Ascending aorta (tissue), 2 donors: ENCODE measurements at places on chromosomes 12 and 14.

GRCh38 chr12:79194595-79194994 lies 330.0 kb downstream of the SYT1 start:
- no peak overlapping the region for H3K27ac ChIP-seq
- no peak for DNase-seq
- H3K4me3 ChIP-seq, result no peak overlapping the region
- H3K4me1 ChIP-seq, result no peaks in the 10 kb centered on the region
- H3K36me3 ChIP-seq, result no peaks in the 10 kb centered on the region
- no peaks in the 10 kb centered on the region for H3K27me3 ChIP-seq

- peaks cover 23% of the 10 kb centered on the region for H3K4me1 ChIP-seq
- peaks cover 67% of the 10 kb centered on the region for H3K36me3 ChIP-seq
- H3K4me3 ChIP-seq, result no peak overlapping the region
- DNase-seq, result peak; percentile 62
These were observed 28.0 kb downstream of the VPS37B start for GRCh38 chr12:122867691-122868461.

GRCh38 chr12:51374361-51374760 lies 16.8 kb downstream of the GALNT6 start:
- H3K36me3 ChIP-seq, result no peaks in the 10 kb centered on the region
- H3K27me3 ChIP-seq, result no peaks in the 10 kb centered on the region
- no peak overlapping the region for H3K27ac ChIP-seq
- H3K4me3 ChIP-seq, result no peak overlapping the region
- no peaks in the 10 kb centered on the region for H3K4me1 ChIP-seq

DNA sequence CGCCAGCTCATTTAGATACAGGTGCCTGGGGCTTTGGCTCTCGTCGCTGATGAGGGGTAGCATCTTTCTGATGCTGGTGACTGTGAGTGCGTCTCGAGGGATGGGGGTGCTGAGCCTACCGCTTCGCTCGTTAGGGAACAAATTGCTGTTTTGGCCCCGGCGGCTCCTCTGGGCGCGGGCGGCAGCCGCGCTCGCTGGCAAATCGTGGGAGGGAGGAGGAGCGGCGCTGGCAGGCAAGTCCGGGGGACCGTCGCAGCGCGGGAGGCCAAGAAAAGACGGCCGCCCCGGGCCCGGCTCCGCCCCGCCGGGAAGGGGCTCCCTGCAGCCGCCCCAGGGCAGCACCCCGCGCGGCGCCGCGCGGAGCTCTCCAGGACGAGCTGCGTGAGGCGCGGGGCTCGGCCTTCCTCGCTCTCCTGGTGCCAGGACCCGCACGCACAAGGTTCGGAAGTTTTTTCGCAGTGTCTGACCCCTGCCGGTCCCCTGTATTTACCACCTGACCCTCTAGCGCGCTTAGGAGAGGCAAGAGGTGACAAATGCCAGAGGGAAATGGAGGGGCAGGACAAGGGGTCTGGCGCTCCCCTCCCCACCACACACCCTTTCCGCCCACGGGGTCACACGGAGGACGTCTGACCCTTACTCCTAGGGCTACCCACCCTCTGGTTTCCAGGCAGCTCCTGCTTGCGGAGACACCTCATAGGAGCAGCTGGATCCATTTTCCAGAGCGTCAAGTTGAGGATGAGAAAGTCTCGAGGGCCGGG lies 899 bp upstream of the KCNH3 start:
- H3K36me3 ChIP-seq, result no peaks in the 10 kb centered on the region
- peak overlapping the region; percentile 72 for H3K4me3 ChIP-seq
- H3K27me3 ChIP-seq, result peaks cover 5% of the 10 kb centered on the region
- H3K4me1 ChIP-seq, result no peaks in the 10 kb centered on the region
- no peak for DNase-seq

DNA sequence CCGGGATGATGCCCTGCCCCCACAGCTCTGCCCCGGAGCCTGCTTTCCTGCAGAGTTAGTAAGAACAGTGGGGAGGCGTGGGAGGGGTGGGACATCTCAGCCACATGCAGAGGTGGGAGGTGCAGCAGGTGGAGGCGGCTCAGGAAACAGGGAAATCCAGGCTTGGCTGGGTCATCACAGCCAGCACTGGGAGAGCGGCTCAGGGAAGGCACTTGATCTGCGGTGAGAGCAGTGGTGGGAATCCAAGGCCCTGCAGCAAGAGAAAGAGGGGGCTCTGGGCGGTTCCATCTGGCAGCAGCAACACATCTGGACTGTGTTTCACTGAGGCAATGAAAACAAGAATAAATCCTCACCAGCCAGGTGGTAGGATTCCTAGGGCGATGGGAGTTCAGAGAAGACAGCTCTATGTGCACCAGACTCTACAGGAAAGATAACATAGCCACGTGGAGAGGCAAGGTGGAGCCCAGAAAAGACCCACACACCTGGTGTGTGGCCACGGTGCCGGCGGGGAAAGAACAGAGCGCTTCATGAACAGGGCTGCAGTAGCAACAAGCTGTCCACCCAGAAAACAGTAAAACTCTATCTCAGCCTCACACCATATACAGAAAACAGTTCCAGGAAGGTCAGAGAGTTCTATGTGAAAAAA lies 57.6 kb downstream of the CCDC85C start:
- DNase-seq, result no peak
- no peaks in the 10 kb centered on the region for H3K36me3 ChIP-seq
- H3K27me3 ChIP-seq, result no peaks in the 10 kb centered on the region
- no peak overlapping the region for H3K4me3 ChIP-seq
- no peaks in the 10 kb centered on the region for H3K4me1 ChIP-seq

DNA sequence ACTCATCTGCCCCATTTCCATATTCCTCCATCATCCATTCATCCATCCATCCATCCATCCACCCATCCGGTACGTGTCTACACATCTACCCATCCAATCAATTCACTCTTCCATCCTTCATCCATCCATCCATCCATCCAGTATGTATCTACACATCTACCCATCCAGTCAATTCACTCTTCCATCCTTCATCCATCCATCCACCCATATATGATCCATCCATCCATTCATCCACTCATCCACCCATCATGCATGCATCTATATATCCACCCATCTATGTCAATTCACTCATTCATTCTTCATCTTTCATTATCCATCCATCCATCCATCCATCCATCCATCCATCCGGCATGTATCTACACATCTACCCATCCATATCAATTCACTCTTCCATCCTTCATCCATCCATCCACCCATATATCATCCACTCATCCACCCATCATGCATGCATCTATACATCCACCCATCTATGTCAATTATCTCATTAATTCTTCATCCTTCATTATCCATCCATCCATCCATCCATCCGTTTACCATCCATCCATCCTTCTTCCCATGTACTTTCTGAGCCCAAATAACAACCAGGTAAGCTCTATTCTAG lies 108.6 kb upstream of the NOS1 start:
- H3K4me3 ChIP-seq, result no peak overlapping the region
- no peaks in the 10 kb centered on the region for H3K36me3 ChIP-seq
- no peak for DNase-seq
- H3K27ac ChIP-seq, result no peak overlapping the region

DNA sequence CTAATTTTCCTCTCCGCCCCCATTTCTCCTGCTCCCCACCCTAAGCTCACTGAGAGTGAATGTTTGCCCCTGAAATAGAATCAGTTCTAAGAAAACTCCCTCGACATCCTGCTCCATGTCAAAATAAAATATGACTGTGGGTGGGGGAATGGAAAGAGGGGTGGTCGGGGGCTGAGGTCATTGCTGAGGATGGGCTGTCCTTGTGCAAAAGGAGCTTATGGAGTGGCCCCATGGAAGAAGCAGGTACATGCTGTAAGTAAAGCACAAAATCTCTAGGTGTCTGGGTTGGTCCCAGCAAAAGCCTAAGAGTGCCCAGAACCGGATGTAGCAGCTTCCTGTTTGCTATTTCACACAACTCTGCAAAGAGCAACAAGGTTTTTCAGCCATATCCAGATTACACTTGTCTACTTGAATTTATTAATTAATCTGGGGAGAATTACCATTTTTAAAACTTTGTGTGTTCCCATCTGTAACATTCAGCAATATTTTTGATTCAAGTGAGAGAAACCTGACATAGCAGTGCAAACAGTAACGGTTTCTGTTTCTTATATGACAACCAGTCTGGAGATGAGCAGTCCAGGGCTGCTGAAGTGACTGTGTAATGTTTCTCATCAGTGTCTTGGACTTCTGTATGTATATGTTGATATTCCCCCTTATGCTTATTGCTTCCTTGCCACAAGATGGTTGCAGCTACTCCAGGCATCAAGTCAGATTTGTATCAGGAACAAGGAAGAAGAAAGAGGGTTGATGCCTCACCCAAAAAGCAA lies 40.4 kb upstream of the GZMB start:
- no peaks in the 10 kb centered on the region for H3K4me1 ChIP-seq
- no peaks in the 10 kb centered on the region for H3K36me3 ChIP-seq
- no peaks in the 10 kb centered on the region for H3K27me3 ChIP-seq

DNA sequence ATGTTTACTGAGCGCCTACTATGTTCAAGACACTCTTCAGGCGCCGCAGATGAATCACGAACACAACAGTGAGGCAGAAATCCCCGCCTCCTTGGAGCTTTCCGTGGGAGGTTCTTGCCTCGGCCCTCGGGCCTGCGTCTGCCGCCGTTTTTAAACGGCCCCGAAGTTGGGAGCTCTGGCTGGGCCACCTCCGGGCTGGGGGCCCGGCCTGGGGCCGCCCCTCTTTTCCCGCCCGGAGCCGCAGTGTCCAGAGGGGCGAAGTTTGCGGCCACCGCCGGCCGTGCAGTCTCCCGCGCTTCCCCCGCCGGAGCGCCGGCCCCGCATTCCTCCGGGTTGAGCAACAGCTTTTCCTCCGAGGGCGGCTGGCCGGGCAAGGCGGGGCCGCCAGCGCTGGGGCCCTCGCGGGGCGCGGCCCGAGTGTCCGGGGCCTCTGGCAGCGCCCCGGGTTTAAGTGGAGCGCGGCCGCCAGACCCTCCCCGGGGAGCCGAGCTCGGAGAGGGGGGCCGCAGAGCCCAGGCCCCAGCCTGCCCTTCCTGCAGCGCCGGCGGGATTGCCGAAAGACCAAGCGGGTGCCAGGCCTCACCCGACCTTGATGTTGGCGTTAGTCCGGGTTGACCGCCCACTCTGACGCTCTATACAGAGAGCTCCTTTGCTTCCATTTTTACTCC lies 18.7 kb upstream of the CTDSP2 start:
- H3K27ac ChIP-seq, result peak overlapping the region; percentile 96
- no peaks in the 10 kb centered on the region for H3K27me3 ChIP-seq
- H3K36me3 ChIP-seq, result no peaks in the 10 kb centered on the region
- H3K4me3 ChIP-seq, result peak overlapping the region; percentile 54
- DNase-seq, result peak; percentile 53

- H3K27ac ChIP-seq, result no peak overlapping the region
- DNase-seq, result no peak
- no peak overlapping the region for H3K4me3 ChIP-seq
- peaks cover 31% of the 10 kb centered on the region for H3K36me3 ChIP-seq
These were observed 120.8 kb downstream of the RALGAPA1 start for GRCh38 chr14:35688126-35688826.

DNA sequence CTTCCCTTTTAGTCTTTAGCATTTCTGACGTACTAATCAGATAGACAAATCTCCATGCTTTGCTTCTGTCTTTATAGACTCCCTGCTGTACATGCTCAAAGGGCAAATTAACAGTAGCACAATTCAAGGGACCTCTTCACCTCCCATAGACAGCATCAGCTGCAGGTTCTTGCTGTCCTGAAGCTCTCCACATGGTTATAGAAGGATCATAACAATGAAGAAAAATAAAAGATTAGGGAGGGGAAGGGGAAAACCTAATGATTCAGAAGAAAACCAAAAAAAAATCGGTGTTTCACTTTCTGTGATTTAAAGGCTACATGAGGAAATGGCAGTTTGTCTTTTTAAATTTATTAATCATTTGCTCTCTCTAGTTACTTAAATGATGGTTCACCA lies 155.5 kb downstream of the PTCSC3 start:
- no peak overlapping the region for H3K27ac ChIP-seq
- no peak overlapping the region for H3K4me3 ChIP-seq
- no peaks in the 10 kb centered on the region for H3K36me3 ChIP-seq

DNA sequence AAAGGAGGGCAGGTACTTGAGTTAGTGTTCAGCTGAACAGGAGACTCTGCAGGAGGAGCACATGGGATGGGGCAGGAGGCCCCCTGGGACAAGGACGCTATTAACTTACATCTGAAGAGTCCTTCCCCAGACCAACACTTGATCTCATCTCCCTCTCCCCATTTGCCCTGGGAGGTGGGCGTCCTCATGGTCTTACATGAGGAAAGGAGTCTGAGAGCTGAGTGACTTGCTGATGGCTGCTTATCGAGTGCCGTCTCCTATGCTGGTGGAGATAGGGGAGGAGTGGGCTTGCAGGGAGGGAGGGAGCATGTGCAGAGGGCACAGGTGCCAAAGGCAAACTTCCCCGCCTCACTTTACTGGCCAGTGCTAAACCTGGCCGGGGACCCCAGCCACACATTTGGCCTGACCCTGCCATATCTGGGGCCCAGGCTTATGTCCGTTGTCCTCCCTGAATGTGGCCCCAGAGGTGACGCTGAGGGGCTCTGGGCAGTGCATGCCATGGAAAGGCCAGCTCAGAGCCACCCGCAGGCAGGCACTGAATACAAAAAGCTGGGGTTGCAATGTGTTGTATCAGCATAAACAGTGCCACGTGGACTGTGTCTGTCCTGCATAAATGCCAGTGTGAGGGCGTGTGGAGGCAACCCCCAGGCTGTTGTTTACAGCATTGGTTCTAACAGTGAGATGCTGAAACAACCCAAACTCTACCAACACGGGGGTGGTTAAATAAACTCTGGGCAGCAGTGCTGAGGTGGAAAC lies 29.4 kb downstream of the FAIM2 start:
- no peaks in the 10 kb centered on the region for H3K36me3 ChIP-seq
- DNase-seq, result no peak
- H3K4me1 ChIP-seq, result no peaks in the 10 kb centered on the region
- H3K27me3 ChIP-seq, result no peaks in the 10 kb centered on the region

DNA sequence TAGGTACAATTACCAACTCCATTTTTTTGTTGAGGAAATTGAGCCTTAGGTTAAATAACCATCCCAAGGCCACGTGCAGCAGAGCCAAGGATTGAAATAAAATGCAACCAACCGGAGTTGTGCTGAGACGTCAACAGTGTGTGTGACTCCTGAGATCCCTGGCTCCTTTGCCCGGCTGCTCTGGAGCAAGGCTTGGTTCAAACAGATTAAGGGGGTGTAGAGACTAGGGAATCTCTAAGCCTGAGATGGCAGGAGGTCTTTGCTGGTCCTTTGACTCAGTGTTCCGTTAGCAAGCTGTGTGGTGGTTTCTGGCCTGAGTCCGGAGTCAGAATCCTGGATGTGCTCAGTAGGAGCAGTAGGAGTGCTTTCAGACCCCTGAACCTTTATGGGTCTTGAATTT lies 1.4 kb upstream of the SLC8A3 start:
- no peaks in the 10 kb centered on the region for H3K36me3 ChIP-seq
- H3K4me1 ChIP-seq, result peaks cover 7% of the 10 kb centered on the region
- no peak overlapping the region for H3K27ac ChIP-seq
- H3K27me3 ChIP-seq, result no peaks in the 10 kb centered on the region
- H3K4me3 ChIP-seq, result no peak overlapping the region

DNA sequence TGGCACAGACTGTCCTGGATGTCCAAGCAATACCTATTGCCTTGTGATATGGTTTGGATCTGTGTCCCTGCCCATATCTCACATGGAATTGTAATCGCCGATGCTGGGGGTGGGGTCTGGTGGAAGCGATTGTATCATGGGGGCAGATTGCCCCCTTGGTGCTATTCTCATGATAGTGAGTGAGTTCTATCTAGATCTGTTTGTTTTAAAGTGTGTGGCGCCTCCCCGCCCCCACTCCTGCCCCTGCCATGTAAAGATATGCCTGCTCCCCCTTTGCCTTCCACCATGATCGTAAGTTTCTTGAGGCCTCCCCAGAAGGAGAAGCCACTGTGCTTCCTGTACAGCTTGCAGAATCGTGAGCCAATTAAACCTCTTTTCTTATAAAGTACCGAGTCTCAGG lies 16.8 kb upstream of the LRRC10 start:
- no peaks in the 10 kb centered on the region for H3K27me3 ChIP-seq
- H3K27ac ChIP-seq, result no peak overlapping the region
- no peak for DNase-seq
- no peaks in the 10 kb centered on the region for H3K36me3 ChIP-seq

- H3K4me3 ChIP-seq, result no peak overlapping the region
- H3K4me1 ChIP-seq, result peaks cover 3% of the 10 kb centered on the region
- H3K36me3 ChIP-seq, result peaks cover 23% of the 10 kb centered on the region
- no peaks in the 10 kb centered on the region for H3K27me3 ChIP-seq
These were observed 4.9 kb downstream of the CDK2AP1 start for GRCh38 chr12:123266679-123267277.
